Fibroblast of mammary gland (primary cell): ENCODE measurements at places on chromosomes 7 and 10.
A peak's percentile ranks its signal among the peaks of the same experiment; 100 is the strongest.

GRCh38 chr10:13660551-13660920, 73.8 kb downstream of the PRPF18 start:
- DNase-seq: peak; percentile 44

GRCh38 chr7:122552769-122553168, 146.1 kb downstream of the RNF133 start:
- DNase-seq: no peak

GRCh38 chr10:62666275-62666674, 138.2 kb upstream of the ADO start:
- DNase-seq: no peak

DNA sequence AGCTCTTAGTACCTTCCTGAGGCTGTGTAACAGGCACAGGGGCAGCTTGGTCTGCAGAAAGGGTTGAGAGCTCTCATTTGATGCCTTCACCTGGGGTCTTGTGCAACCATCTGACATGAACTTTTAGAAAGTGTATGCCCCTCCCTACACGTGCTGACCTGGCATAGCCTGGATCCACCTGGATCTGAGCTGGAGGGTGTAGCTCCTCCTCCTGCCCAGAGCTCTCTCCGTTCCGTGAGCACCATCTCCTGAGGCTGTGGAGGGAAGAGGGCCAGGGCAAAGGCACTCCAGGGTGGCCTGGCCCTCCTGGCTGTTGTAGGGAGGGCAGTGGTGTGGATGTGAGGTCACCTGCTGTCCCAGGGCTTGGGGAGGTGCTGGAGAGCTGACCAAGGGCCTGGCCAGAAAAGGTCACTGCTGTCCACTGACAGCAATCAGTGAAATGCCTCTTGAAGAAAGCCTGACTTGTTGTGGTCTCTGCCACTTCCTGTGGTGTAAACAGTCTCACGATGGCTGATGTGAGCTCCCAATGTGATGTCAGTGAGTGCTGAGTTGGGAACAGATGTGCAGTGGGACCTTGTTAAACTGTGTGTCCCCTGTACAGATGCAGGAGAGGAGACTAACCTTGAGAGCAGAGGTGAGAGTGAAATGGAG, 23.0 kb downstream of the AMZ1 start:
- DNase-seq: peak; percentile 17

GRCh38 chr10:121099181-121099580, 248.0 kb downstream of the WDR11 start:
- DNase-seq: no peak
